GM12891 (cell line): ENCODE measurements at places on chromosomes 5 and 9.

DNA sequence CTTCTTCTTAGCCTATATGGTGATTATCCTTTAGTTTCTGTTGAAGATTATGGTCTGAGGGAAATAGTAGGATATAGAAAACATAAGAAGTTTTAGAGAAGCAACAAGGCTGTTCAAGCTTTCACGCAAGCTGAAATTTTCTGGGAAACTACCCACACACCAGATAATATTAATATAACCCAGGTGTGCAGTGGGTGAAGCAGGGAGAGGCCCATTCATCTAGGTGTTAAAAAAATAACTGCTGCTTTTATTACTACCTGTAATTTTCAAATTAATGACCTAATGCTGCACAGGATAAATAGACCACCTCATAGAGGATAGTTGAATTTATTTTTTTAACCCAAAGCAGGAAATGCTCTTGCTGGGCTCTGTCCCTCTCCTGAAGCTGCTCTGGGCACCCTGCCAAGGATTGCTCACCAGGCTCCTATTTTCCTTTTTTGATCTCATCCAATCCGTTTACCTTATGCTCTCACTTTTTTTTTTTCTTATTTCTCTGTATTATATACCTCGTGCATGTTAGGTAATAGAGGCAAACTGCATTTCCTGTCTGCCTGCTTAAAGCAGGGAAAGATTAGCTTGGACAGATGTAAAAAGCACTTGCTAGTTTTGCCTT lies 124.3 kb upstream of the SLC12A2 start:
- DNase-seq = no peak

GRCh38 chr5:148388696-148389095 lies 4.9 kb downstream of the FBXO38 start:
- DNase-seq = no peak

DNA sequence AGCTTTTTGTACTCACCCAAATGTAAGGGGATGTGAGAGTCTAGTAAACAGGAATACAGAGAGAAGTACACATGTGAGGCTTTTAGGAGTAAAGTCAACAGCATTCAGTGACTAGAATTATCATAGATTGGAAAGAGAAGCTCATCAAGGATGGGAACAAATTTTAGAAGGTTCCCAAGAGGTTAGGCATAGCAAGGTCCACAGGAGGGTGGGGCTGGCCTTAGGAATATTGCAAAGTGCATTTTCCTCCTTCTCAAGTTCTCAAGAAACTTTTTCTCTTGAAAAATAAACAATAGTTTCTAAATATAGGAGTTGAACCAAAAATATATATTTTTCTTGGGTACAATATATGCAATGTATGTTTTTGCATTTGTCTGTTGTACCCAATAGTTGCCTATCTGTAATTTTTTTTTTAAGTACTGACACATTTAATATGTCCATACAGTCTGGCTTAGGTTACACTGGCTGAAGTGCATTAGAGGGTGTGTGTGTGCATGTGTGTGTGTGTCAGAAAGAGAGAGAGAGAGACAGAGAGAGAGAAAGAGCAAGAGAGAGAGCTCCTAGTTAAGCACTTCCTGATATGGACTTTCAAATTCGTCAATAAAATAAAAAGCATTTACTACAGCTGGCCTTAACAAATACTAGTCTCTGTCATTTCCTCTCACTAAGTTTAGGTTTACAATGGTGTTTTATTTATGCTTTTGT lies 62.2 kb downstream of the SNX18 start:
- DNase-seq = no peak

DNA sequence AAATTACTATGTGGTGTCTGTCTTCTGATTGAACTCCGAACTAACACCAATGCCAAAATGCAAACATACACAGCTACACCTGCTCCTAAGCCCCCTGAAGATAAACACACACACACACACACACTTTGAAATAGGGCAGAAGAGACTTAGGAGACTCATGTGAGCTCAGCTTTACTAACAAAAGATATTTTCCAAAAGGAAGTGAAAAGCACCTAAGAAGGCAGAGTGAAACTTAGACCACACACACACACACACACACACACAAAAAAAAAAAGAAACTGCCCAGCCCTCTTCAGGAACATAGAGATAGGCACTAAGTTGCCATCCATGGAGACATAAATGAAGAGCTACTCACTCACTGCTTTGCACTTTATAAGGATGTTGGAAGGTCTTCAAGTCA lies 45.2 kb upstream of the APC start:
- no peak for DNase-seq

DNA sequence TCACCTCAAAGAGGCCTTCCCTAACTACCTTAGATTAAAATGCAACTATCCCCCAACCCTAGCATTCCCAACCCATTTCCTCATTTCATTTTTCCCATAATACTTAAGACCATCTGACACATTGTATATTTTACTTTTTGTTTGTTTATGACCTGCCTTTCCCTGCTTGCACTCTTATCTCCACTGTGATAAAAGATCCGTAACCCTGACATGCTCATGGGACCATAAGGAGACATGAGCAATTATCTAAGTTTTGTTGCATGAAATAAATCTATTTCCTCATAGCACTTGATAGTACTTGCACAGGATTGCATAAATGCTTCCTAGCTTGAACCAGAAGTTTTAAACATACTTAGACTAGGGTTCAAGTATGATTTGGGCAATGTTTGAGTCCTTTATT lies 323.7 kb downstream of the NPR3 start:
- DNase-seq = no peak

- DNase-seq = no peak
These were observed 53.9 kb downstream of the AHRR start for GRCh38 chr5:375336-375920.
